ENCODE measurements at places on chromosomes 4 and X.
A peak's percentile ranks its signal among the peaks of the same experiment; 100 is the strongest.

DNA sequence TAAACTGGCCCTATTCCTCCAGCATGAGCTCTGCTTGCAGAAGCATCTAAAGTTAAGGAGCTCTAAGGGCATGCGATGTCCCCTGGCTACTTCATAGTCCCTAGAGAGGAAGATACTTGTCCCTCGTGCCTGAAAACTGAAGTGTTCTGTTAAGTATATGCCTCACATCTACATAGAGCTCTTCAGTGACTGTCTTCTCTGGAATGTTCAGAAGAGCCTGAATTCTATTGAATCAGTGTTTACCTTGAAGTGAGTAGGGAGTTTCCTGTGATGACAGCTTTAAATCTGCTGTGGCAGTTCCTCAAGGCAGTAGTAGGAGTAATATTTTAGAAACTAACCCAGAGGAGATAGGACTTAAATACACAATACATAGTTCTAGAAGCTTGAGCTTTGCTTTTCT lies 111.2 kb downstream of the ZNF518B start:
- H3K4me3 ChIP-seq = no peak overlapping the region
- peak; percentile 34 for DNase-seq
- no peaks in the 10 kb centered on the region for H3K27me3 ChIP-seq
- H3K4me1 ChIP-seq = no peaks in the 10 kb centered on the region
- H3K36me3 ChIP-seq = no peaks in the 10 kb centered on the region
- no peak overlapping the region for H3K27ac ChIP-seq

- peaks cover 36% of the 10 kb centered on the region for H3K4me1 ChIP-seq
- H3K27me3 ChIP-seq = no peaks in the 10 kb centered on the region
- H3K27ac ChIP-seq = peak overlapping the region; percentile 46
- DNase-seq = peak; percentile 90
- H3K36me3 ChIP-seq = no peaks in the 10 kb centered on the region
- H3K4me3 ChIP-seq = no peak overlapping the region
Measured at GRCh38 chr4:123452616-123453015, 56.0 kb downstream of the SPRY1 start.

- no peaks in the 10 kb centered on the region for H3K4me1 ChIP-seq
- H3K4me3 ChIP-seq = no peak overlapping the region
- H3K36me3 ChIP-seq = no peaks in the 10 kb centered on the region
- no peaks in the 10 kb centered on the region for H3K27me3 ChIP-seq
Measured at GRCh38 chrX:79368441-79368840, 1.3 kb upstream of the ITM2A start.

DNA sequence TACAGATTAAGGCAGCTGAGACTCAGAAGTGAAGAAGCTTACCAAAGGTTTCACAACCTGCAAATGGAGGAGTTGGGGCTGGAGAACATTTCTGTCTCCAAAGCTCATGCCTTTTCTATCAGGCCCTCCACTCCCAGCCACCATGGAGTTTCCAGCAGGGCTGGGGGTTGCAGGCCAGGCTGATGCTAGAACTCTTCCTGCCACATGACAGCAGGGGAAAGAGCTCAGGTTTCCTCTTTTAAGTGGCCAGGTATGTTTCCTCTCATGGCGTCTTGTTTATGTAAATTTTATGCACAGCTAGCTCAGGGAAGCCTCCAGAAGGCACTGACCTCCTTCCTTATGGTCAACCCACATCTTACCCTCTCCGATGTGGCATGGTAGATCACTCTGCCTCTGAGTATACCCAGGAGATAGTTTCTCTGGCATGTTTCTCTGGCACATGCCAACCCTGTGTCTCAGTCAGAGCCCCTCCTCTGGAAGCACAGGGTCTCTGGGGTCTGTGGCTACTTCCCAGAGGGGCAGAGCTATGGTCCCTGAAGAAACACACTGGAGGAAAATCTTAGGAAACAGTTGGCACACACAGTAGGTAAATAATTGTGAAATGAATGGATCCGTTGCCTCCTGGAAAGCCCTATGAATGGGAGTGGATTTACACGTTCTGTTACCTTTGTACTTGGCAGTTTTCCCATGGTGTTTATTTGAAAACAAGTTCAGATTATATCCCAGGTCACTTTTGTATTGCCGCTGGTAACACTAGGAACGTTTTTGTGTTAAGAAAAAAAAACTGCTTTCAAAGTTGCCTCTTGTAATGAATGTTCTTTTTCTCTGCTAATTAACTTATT lies 28.9 kb downstream of the PDK3 start:
- peak overlapping the region; percentile 88 for H3K27ac ChIP-seq
- no peaks in the 10 kb centered on the region for H3K36me3 ChIP-seq
- DNase-seq = peak; percentile 50

DNA sequence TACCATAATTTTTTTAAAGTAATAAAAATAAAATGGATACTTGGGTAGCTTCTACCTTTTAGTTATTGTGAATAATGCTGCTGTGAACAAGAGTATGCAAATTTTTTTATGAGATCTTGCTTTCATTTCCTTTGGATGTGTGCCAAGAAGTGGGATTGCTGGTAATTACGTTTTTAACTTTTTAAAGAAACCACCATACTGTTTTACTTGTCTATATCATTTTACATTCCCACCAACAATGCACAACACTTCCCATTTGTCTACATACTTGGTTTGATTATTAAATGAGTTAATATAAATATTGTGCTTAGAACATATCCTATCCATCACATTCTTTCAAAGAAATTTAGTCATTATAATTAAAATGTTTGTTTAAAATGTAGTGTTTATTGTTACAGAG lies 3.9 kb upstream of the SULT1B1 start:
- H3K4me1 ChIP-seq = no peaks in the 10 kb centered on the region
- no peak for DNase-seq
- H3K4me3 ChIP-seq = no peak overlapping the region
- 0 out of 2 replicates have a peak, but pooled peaks cover 6% of the 10 kb centered on the region for H3K27me3 ChIP-seq

DNA sequence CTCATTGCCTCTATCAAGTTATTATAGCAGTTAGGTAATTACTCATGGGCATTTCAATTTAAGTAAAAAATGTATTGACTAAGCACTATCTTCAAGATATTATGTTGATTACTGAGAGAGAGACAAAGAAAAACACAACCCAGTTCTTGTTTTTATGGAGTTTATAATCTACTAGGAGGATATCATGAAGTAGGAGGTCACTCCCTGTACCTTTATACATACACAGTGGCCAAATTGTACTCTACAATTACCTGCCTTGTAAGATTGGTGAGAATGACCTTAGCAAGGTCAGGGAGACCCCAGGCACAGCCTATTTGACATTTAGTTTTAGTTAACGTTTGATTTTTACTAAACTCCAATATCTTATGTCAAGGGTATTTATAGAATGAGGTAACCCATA lies 5.5 kb downstream of the HPGD start:
- no peak for DNase-seq
- H3K27ac ChIP-seq = no peak overlapping the region

- H3K4me3 ChIP-seq = no peak overlapping the region
- no peak for DNase-seq
- no peaks in the 10 kb centered on the region for H3K27me3 ChIP-seq
- no peak overlapping the region for H3K27ac ChIP-seq
- H3K36me3 ChIP-seq = peaks cover 22% of the 10 kb centered on the region
Measured at GRCh38 chr4:118732591-118733330, 47.6 kb downstream of the METTL14 start.
